CD4-positive, alpha-beta T cell treated with Interleukin-1 beta for 1 hour (primary cell): ENCODE measurements at places on chromosomes 3 and 15.

DNA sequence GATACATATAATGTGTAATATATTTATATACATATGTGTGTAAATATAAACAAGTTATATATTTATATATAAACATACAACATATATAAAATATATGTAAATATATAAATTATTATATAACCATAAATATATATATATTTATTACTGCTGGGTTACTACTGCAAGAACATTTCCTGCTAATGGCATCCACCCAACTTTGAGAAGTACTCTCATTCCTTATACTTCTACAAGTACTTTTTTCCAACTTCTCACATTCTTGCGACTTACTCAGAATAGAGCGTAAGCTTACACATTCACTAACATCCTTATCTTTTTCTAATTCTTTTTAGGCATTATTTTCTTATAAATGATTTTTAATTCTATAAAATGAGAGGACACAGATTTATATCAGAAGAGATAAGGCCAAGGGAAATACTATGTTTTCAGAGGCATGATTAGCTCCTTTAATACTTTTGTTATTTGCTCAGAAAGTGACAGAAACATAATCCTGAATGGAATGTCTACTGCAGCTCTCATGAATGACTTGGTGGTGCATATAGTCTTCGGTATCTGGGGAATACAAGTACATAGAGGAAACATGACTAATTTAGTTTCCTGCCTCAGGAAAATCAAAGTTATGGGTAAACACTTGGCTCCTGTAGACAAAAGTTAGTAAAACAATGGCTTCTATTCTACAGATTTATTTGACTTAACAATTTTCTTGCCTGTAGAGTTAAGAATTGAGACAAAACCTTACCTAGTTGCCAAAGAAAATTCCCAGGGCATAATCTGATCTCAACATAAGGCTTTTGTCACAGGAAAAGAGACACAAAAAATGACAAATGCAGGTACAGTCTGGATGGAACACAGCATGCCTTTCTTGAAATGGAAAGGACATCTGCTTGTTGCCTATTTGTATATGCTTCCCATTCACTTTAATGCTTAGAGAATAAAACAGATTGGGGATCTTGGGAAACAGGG is 453.9 kb downstream of the SQOR start:
- DNase-seq, result no peak

GRCh38 chr3:177931346-177931745 is 604.9 kb upstream of the KCNMB2 start:
- no peak for DNase-seq

GRCh38 chr3:51024765-51025632 is 350.3 kb downstream of the DOCK3 start:
- peak; percentile 70 for DNase-seq

GRCh38 chr3:152405915-152406802 is 137.4 kb downstream of the MBNL1 start:
- DNase-seq, result no peak

DNA sequence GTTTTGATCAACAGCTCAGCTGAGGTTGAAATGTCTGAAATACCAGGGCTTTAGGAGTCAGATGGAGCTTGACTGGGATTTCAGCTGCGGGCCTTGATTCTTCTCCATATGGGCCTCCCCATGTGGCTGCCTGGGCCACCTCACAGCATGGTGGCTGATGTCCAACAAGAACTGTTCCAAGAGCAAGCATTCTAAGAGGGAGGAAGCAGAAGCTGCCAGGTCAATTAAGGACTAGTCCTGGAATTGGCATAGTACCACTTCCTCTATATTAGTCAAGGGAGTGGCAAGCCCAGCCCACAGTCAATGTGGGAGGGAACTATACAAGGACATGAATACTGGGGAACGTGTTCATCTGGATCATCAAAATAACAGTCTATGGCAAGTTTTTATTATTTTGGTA is 181.7 kb upstream of the ANKRD28 start:
- no peak for DNase-seq

- DNase-seq, result peak; percentile 35
These were observed 43.9 kb upstream of the RYK start for GRCh38 chr3:134294302-134295280.

- DNase-seq, result no peak
These were observed 54.0 kb upstream of the CHMP2B start for GRCh38 chr3:87173071-87173470.
